ENCODE measurements at places on chromosomes 1 and 21.

DNA sequence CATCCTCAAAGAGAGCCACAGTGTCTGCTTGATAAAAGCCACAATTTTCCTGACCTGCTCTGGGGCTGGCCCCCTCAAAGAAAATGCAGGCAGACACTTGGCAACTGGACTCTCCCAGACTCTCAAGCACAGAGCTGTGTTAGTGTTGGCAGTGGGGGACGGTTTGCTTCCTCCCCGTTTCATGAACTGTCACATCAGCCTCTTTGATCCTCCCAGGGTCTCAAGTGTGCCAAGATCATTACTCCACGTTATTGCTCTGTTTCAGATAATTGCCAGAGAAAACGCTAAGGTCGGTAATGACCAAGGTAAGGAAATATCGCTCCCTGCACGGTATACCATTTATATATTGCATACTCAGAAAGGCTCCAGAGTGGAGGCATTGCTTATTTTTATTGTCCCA is 138.8 kb downstream of the NTMT2 start:
- no peak for DNase-seq

- no peak for DNase-seq
Observed at GRCh38 chr1:113226148-113226547, 153.2 kb downstream of the LRIG2 start.

DNA sequence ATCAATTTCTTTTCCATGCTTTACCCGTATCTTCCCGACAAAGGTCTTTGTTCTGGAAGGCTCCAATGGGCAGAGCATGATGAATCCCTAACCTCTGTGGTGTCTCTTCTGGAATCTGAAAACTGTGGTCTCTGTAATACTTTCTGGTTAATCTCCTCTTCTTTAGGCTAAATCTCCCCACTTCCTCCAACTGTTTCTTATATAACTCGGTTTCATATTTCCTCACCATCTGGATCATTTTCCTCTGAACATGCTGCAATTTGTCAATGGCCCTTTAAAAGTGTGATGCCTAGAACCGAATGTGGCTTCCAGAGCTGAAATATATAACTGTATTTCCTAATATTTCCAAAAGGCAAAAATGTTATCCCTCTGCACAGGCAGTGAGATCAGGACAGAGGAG is 66.1 kb downstream of the ALG14 start:
- no peak for DNase-seq

- DNase-seq, result no peak
Observed at GRCh38 chr1:57879700-57880099, 455.8 kb upstream of the DAB1 start.

DNA sequence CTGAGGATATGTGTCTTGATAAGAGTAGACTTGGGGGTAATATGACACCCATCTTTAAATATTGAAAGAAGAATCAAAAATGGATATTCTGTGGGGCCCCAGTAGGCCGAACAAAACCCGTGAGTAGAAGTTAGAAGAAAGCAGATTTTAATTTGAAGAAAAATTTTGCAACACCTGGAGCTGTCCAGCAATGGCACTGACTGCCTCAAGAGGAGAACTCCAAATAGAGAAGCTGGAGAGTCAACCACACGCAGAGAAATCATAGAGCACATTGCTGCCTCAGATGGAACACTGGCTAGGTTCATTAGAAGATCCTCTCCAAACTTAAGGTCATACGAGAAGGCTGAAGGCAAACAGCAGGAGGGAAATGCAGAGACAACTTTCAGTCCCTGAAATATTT is 6.8 kb downstream of the NHLH1 start:
- no peak for DNase-seq

DNA sequence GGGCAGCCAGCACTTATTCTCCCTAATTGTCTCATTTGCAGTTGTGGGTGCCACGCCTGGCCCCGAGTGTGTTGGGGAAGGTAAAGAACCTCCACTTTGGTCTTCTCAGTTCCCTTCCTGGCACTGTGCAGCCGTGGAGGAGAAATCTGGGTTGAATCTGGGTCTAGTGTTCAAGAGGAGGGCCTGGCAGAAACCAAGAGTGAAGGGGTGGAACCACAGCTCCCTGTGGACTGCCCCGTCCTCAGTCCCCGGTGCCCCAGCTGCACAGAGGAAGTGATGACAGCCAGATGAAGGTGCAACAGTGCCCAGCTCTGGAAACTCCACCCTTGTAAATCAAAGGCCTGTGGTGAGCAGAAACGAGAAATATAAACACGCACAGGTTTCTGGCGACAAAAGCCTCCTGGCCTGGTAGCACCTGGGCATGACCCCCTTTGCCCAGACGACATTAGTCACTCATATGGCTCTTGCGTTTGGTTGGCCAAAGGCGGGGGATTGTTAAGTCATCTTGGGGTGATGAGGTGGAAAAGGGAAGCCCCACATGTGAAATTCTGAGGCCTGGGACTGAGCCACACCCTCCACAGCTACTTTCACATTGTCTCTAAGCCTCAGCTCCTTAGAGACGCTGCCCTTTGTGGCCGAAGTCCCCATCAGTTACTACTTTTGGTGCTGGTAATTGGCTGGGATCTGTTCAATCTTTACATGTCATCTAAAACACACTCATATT is 4.2 kb upstream of the ECE1 start:
- DNase-seq, result no peak

- DNase-seq, result no peak
Observed at GRCh38 chr1:18948913-18949685, 7.4 kb downstream of the IFFO2 start.

- no peak for DNase-seq
Observed at GRCh38 chr1:27149084-27149761, 5.7 kb downstream of the SLC9A1 start.

- no peak for DNase-seq
Observed at GRCh38 chr1:179952186-179952585, 2.4 kb upstream of the CEP350 start.

GRCh38 chr1:224565611-224566406 is 50.3 kb upstream of the CNIH3 start:
- DNase-seq, result no peak

GRCh38 chr1:22915816-22916470 is 56.7 kb downstream of the LACTBL1 start:
- DNase-seq, result no peak

DNA sequence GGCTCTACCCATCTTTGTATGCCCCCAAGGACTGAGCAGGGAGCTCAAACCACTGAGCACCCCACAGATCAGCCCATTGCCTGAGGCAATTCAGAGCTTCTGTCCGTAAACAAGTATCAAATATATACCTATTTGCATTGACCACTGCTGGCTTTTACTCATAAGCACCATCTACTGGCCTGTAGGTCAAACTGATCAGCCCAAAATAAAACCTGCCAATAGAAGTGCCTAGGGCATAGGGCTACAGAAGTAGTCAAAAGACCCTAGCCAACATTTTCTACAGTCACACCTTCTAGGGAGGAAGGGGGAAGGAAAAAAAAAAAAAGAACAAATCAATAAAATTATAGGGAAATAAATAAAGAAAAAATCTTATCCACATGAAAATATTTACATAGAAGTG is 5.3 kb upstream of the LCE3D start:
- no peak for DNase-seq

- no peak for DNase-seq
Observed at GRCh38 chr1:248627971-248628844, 6.7 kb downstream of the OR2T11 start.

DNA sequence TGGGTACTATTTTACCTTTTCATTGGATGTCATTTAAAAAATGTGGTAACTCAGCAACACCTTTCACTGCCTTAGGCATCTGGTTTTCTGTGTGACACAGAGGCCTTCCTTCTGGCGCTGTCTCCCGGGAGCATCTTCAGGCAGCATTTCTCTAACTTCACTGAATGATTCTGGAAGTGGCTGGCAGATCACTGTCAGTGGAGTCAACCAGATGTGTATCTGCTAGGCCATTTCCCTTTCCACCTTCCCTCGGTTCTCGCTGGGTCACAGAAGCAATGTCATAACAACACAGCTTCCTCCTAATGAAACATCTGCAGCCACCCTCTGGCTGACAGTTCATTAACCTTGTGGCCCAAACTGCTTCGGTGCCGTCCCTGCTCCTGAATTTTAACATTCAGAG is 137.8 kb downstream of the KIF26B start:
- no peak for DNase-seq

DNA sequence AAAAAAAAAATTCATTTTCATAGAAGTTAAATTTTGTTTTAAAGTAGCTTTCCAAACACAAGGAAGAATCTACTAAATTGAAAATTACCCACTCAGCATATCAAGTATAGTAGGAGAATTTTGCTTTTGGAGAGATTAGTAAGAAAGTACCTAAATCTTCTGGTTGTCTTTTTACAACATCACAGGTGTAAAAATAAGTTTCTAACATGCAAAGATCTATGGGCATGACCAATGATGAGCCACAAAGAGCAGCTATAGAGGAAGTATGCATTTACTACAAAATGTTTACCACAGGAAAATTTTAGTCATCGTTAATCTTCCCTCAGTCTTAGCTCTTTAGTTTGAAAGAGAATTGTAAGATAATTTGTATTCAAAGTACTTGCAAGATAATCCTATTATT is 28.1 kb downstream of the ANGPTL3 start:
- no peak for DNase-seq

DNA sequence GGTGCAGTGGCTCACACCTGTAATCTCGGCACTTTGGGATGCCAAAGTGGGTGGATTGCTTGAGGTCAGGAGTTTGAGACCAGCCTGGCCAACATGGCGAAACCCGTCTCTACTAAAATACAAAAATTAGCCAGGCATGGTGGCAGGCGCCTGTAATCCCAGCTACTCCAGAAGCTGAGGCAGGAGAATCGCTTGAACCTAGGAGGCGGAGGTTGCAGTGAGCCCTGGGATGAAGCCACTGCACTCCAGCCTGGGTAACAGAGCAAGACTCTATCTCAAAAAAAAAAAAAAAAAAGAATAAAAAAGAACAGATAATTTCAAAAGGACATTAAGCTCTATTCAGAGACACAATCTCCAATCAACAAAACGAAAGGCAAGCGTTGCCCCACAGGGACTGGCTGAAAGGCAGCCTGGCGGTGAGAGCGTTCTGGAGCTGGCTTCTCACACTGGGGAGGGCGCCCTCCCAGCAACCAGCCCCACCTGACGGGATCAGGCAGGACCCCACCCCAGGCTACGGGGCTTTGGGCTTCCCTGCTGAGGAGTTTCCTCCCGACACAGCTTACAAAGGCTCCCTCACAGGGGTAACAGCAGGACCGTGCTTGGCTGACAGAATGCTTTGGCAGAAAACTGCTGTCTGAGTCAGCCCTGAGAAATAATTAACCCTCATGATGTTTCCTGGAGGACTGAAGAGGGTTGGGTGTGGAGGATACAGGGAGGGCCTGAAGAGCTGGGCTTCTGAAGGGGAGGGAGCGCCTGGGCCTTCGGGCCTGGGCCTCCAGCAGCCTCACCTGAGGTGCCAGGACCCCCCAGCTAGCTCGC is 31.1 kb upstream of the SRP9 start:
- no peak for DNase-seq

DNA sequence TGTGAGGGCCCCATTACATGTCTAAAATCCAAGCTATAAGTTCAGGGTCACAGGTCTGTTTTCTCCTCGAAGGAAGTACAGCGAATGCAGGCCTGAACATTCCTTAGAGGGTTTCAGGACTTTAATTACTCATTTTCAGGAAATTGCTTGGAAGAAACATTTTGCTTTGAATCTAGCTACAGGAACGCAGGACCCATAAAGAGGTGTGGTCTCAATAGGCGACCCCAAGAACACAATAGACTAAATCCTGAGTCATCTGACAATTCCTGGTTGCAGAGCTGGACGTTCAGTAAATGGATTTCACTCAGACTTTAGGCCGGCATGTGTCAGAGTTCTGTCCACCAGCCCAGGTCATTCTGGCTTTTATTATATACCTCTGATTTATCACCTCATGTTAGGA is 1.0 kb upstream of the ERG start:
- DNase-seq, result no peak

- DNase-seq, result no peak
Observed at GRCh38 chr1:42937141-42937696, 21.4 kb downstream of the SLC2A1 start.

DNA sequence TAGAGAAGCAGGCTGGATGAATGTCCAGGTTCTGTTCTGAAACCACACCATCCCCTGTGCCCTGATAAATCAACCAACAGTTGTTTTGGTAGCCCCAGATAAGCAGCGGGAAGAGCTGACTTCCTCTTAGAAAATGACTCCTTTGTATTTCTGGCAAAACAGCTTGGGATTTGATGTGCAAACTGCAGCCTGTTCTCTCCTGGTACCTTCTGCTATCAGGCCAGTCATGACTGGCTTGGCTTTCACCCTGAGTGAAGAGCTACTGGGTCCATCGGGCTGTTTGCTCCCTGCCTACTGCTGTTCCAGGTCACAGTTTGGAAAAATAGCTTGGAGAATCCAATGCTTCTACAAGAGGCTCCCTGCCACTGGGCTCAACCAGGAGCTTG is 116.8 kb downstream of the DTL start:
- no peak for DNase-seq

DNA sequence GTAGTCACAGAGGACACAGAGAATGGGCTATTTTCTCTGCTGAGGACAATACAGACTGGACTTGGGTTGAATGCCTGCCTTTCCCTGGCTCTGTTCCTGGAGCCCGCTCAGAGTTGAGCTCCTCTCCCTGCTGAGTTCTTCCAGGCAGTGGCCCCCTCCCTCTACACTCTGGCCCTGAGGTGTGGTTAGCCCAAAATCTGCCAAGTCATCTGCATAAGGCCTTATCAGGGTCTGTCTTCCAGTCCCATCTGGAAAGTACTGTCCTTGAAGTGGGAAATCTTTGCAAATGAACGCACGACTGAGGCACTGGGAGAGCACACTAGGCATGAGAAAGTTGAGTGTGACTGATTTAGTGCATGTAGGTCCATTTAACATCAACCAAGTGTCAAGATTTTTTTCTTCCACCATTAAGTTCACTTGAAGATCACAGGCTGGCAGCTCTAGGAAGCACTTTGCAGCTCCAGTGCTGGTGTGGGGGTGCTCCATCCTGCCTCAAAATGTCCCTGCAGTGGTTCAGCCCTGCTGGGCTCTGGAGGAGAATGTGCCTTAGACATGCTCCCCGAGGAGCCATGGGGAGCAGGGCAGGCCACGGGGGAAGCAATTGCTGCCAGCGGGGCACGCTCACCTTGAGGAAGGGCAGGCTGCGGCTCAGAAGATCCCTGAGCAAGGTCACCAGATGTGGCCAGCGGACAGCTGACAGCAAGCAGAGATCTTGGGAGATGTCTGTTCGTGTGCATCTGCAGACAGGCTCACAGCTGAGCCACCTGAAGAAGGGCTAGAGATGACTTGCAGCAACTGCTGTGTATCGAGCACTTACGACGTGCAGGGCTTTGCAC is 41.5 kb downstream of the IER5 start:
- no peak for DNase-seq

- no peak for DNase-seq
Observed at GRCh38 chr1:228005511-228006033, 1.2 kb upstream of the WNT3A start.

- DNase-seq, result no peak
Observed at GRCh38 chr1:116971965-116972673, 29.4 kb upstream of the CD101 start.

GRCh38 chr21:39196310-39196709 is 13.1 kb upstream of the PSMG1 start:
- DNase-seq, result no peak
